ENCODE measurements at places on chromosomes 4 and X.
A peak's percentile ranks its signal among the peaks of the same experiment; 100 is the strongest.

GRCh38 chr4:188175288-188175687 is 36.0 kb downstream of the TRIML1 start:
- no peak for DNase-seq

- DNase-seq, result no peak
These were observed 29.8 kb downstream of the DCAF8L2 start for GRCh38 chrX:27619975-27620374.

GRCh38 chrX:45768666-45769236 is 568.1 kb upstream of the DIPK2B start:
- DNase-seq, result no peak

DNA sequence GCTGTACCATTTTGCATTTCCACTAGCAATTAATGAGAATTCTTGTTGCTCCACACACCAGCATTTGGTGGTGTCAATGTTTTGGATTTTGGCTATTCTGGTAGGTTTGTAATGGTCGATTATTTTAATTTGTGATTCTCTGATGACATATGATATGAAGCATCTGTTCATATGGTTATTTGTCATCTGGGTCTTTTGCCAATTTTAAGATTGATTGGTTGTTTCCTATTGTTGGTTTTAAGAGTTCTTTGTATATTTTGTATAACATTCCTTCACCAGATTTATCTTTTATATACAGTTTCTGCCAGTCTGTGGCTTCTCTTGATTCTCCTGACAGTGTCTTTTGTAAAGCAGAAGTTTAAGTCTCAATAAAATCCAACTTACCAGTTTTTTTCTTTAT is 18.5 kb upstream of the BDH2 start:
- no peak for DNase-seq

DNA sequence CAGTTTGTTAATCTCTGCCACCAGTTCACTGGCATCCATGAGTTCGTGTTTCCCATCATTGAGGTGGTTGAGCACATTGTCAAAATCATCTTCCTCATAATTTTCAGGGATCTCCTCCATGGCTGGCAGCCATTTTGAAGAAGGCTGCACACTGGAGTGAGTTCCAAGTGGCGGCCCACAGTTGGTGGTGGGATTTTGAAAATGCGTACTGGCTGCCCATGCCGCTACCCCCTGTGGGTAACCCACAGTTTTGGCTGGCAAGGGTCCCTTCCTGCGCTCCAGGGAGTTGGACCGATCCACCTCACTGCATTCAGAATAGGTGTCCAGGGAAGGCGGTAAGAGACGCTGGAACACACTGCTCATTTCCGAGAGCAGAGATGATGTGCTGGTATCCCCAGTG is 11.2 kb downstream of the PCDH18 start:
- no peak for DNase-seq

GRCh38 chr4:179596621-179597020 is 2154.4 kb upstream of the AGA start:
- no peak for DNase-seq

GRCh38 chrX:95733426-95733825 is 951.2 kb upstream of the DIAPH2 start:
- no peak for DNase-seq

DNA sequence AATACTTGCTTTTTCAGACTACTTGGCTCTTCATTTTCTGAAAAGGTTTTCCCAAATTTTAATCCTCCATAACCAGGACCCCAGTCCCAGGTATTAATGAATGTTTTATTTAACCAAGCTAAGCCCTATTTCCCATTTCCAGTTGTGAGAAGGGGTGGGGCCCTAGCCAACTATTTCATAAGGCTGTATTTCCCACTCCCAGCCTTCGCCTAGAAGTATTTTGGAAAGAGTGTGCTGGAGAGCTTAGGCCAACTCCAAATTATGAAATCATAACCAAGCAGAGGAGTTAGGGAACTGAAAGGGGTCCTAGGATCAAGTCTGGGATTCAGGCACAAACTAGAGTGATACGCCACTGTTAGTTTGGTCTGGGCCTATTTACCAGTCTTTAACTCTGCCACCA is 148.4 kb upstream of the GPC4 start:
- DNase-seq, result no peak

- no peak for DNase-seq
These were observed 162.9 kb upstream of the USP9X start for GRCh38 chrX:40922307-40922706.

DNA sequence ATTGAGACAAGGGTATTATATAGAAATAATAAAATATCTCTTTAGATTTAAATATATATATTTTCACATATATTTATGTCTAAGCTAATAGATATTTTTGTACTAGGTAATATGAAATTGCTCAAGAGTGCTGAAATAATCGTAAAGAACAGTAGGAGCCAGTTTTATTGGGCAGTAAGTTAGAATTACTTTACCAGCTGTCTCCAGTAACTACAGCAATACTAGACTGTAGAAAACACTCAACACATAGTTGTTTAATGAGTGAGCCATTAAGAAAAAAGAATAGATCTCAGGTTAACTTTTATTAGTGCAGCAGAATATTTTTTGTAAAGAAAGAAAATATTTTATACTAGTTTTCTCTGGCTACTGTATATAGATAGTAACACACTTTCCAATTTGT is 715.2 kb downstream of the TRIML1 start:
- no peak for DNase-seq

GRCh38 chr4:137955595-137955994 is 286.6 kb downstream of the SLC7A11 start:
- no peak for DNase-seq

GRCh38 chrX:10983526-10983925 is 127.6 kb upstream of the HCCS start:
- DNase-seq, result no peak

DNA sequence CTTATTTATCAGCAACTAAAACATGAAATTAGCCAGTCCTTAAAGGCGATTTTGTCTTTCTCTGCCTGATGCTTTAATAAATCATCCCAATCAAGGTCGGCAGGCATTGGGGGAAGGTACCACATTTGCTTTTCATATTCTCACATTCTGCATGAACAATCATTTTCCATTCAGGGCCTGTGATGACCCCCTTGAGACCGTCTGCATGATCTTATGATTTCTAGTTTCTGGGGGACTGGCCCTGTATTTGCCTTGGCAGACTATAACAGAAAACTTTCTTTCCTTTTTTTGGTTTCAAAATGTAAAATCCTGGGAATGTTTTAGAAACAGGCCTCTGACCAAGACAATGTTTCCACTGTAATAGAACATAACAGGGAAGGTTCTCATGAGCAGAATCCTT is 296.8 kb downstream of the IDS start:
- peak; percentile 26 for DNase-seq

- no peak for DNase-seq
These were observed 167.4 kb downstream of the FBXO8 start for GRCh38 chr4:174116021-174116420.

- DNase-seq, result no peak
These were observed 97.6 kb downstream of the FAM193A start for GRCh38 chr4:2634014-2634413.

- DNase-seq, result no peak
These were observed 109.7 kb downstream of the MSL3 start for GRCh38 chrX:11867610-11868345.

DNA sequence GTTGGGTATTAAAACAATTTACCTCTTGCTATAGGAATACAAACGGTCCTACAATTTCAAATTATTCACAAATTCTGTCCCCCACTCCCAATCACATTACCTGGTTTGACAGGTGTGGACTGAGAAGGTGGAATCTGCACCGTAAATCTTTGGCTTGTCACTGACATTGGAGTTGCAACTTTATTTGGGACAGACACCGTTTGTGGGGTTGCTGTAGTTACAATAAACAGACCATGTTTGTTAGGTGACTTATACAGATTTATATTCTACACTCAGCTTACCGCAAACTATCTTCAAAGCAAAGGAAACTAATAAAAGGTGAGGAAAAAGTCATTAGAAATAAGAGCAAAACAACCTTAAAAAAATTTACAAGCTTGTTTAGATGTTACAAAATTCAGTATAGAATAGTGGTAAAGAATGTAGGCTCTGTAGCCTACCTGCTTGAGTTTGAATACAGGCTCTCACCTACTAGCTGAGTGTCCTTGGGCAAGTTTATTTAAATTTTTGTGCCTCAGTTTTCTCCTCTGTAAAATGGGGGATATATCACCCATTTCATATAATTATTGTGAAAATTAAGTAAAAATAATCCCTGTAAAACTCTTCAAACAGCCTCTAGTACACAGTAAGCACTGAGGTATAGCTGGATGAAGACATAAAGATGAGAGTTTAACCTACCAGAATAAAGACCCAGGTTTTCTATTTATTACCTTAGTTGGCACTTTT is 6.1 kb downstream of the TAF9B start:
- DNase-seq, result no peak

GRCh38 chrX:57565198-57565597 is 26.6 kb upstream of the ZXDB start:
- no peak for DNase-seq

GRCh38 chr4:132299841-132300240 is 849.3 kb upstream of the PCDH10 start:
- no peak for DNase-seq

GRCh38 chrX:56505866-56506265 is 57.6 kb upstream of the UBQLN2 start:
- no peak for DNase-seq

GRCh38 chr4:148288448-148288847 is 153.8 kb downstream of the NR3C2 start:
- peak; percentile 42 for DNase-seq

DNA sequence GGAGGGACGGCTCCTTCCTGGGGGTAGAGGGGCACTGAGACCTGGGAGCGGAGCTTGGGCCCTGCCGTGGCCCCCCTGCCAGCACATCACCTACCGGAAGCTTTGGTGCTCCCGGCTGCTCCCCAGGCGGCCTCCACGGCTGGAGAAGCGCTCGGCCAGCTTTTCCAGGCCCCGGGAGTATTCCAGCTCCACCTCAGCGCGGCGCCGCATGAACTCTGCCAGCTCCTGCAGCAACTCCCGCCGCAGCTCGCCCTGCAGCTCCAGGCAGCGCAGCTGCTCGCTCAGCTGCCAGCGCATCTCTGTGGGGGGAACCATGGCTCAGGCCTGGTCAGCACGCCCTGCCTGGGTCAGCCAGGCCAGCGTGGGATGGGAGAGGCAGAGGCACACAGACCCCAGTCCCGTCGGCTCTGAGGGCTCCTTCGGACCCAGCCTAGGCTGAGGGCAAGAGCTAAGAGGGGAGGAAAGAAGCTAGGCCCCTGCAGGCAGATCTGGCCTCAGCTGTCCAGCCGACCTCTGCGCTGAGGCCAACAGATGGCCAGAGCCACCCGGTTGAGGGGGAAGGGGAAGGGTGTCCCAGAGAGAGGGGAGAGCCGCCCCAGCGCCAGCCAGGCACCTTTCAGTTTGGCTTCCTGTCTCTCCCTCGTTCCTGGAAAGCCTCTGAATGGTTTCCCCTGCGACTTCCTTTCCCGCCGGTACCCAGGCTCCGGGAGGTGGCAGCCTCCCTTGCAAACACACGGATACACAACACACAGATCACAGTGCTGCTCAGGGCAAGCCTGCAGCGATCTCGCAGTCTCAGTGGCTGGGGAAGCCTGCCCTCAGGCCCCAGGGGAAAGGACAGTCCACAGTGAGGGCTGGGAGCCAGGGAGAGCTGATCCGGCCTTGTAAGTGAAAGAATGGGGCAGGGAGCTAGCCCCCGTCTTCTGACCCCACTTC is 4.3 kb downstream of the ARHGAP4 start:
- DNase-seq, result peak; percentile 27

DNA sequence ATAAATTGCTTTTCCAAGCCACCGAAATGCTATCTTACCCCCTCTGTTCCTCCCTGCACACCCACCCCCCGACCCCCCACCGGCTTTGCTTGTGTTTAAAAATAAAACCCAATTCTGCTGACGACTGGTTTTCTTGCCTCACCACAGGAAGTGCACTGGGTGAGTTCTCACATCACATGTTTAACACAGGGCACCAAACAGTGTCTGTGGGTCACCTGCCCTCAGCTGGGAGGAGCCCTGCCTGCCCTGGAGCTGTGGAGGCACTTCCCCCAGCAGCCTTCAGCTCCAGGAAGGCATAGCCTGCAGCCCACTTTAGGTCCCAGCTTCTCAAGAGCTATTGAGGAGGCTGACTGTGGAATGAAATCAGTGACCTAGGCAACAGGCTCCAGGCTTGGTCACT is 8.8 kb downstream of the TMEM255A start:
- no peak for DNase-seq

GRCh38 chr4:86938771-86939520 is 4.1 kb downstream of the AFF1 start:
- no peak for DNase-seq

DNA sequence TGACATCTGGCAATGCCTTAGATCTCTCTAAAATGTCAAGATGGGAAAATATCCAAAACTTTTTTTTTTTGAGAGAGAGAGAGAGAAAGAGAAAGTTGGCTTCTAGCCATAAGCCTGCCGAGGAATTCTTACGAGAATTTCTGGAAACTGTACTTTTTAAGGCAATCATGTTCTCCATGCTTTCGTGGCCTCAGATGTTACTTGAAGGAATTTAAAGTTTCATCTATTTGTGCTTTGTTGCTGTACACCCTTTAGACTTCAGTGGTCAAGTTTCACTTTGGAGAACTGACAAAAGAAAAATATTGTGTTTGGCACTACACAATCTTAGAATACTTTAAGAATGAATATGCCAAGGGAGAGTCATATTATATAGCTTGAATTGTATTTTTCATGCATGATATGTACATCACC is 53.9 kb downstream of the FAT4 start:
- DNase-seq, result no peak

DNA sequence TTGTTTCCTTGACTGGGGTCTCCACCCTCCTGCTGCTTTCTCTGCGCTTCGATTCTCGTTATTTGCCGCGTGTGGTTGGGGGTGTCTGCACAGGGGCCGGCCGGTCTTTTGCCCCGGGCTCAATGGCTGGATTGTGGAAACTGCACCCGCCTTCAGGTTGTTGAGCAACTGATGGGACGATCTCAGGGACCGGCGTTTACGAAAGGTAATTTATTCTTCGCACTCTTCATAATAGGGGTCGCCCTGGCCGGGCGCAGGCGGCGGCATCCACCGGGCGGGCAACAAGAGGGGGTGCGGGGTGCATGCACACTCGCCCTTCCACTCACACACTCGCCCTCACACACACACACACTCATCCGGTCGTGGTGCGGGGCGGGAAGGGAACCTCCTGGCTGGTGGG is 1.4 kb downstream of the ADGRL3 start:
- peak; percentile 51 for DNase-seq

- no peak for DNase-seq
These were observed 17.8 kb upstream of the CHIC2 start for GRCh38 chr4:54082168-54082567.

- no peak for DNase-seq
These were observed 45.5 kb downstream of the TBL1X start for GRCh38 chrX:9510366-9510765.

- no peak for DNase-seq
These were observed 1.5 kb downstream of the GPR101 start for GRCh38 chrX:137032341-137032694.

GRCh38 chrX:1392376-1393068 is 609 bp upstream of the SLC25A6 start:
- DNase-seq, result peak; percentile 89

DNA sequence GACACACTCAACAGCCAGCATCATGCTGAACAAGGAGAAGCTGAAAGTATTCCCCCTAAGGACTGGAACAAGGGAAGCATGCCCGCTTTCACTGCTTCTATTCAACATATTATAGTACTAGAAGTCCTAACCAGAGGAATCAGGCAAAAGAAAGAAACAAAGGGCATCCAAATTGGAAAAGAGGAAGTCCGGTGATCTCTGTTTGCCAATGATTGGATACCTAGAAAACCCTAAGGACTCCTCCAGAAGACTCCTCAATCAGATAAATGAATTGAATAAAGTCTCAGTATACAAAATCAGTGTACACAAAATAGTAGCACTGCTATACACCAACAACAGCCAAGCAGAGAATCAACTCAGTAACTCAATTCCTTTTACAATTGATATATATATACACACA is 44.8 kb downstream of the ARFIP1 start:
- no peak for DNase-seq

GRCh38 chr4:83212041-83212851 is 72.4 kb downstream of the COQ2 start:
- no peak for DNase-seq
